Nucleus accumbens (tissue), 56 donors: ENCODE measurements at places on chromosomes 4 and X.

DNA sequence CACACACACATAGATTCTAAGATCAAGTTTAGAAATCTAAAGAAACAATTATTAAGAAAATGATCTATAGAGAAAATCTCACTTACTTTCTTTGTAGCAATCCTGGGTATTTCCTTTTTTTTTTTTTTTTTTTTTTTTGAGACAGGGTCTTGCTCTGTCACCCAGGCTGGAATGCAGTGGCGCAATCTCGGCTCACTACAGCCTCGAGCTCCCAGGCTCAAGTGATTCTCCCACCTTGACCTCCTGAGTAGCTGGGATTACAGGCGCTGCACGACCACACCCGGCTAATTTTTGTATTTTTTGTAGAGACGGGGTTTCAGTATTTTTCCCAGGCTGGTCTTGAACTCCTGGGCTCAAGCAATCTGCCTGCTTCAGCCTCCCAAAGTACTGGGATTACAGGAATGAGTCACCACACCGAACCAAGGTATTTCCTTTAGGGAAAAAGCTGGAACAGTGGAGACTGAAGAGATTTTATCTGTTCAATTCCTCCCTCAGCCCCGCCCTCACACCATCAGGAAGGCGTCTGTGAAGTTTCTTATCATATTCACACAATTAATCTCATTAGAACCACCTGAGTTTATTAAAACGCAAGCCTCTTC is at the start of gene TRIML2:
Gene TRIML2 (minus strand): TSS at position 447 of the 599 bp plus-strand sequence. CDS start 4,235 bp downstream, outside the sequence.
- DNase-seq = no peak

- no peak for DNase-seq
These were observed 7.4 kb downstream of the SUPT20HL2 start for GRCh38 chrX:24306440-24306839.

GRCh38 chr4:52617336-52618020 is 41.6 kb downstream of the USP46 start:
- no peak for DNase-seq

- DNase-seq = no peak
These were observed 64.0 kb downstream of the COX18 start for GRCh38 chr4:73005514-73005913.

DNA sequence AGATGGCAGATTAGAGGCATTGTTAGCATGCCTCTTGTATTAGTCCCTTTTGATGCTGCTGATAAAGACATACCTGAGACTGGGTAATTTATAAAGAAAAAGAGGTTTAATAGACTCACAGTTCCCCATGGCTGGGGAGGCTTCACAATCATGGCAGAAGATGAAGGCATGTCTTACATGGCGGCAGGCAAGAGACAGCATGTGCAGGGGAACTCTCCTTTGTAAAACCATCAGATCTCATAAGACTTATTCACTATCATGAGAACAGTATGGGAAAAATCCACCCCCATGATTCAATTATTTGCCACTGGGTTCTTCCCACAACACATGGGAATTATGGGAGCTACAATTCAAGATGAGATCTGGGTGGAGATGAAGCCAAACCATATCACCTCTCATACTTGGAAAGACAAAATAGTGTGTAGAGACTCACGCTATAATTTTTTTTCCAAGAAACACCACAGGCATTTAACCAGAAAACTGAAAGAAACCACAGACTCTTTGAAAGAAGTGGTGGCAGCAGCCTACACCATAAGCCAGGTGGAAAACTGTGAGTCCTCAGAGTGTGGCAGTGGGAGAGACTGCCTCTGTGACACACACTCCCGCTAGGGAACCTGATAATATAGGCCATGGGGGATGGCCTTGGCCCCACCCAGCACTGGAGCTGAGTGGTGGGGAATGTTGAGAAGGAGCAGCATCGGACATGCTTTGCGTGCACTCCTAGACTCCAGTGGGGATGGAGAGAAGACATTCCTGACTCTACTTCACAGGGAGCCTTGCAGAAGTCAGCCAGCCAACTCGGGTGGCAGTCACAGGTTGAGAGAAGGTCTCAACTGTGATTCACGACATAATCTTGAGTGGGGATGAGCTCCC is 51.5 kb downstream of the SLC2A9 start:
- no peak for DNase-seq

DNA sequence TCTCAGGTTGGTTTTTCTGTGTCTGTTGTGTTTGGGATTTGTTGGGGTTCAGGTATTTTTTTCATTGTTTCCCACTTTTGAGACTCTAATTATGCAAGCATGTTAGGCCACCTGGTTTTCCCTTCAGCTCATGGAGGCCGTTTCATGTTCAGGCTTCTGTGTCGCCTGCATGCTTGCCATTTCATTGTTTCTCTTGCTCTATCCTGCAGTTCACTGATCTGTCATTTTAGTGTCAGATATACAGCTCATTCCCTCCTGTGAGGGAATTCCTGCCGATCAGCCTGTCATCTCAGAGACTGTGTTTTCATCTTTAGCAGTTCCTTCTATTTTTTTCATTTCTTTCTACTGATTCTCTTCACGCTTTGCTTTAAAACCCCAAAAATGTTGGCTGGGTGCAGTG is 49.4 kb upstream of the HGFAC start:
- DNase-seq = no peak

DNA sequence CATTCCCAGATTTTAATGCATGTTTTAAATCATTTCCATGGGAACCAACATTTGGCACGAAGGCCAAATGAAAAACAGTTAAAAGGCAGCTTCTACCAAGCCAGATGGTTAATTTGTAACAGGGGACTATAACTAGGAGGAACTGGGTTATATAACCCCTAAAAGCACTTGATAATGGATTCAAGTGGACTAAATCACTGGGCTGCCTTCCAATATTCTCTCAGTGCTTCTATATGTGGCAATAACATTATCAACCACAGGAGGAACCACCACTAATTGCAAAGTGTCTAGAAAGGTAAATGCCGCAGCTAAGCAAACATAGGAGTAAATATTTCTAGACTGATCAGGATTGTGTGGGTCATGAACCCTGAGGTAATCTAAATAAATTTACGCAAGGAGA is 391.5 kb downstream of the UBE2NL start:
- DNase-seq = no peak

DNA sequence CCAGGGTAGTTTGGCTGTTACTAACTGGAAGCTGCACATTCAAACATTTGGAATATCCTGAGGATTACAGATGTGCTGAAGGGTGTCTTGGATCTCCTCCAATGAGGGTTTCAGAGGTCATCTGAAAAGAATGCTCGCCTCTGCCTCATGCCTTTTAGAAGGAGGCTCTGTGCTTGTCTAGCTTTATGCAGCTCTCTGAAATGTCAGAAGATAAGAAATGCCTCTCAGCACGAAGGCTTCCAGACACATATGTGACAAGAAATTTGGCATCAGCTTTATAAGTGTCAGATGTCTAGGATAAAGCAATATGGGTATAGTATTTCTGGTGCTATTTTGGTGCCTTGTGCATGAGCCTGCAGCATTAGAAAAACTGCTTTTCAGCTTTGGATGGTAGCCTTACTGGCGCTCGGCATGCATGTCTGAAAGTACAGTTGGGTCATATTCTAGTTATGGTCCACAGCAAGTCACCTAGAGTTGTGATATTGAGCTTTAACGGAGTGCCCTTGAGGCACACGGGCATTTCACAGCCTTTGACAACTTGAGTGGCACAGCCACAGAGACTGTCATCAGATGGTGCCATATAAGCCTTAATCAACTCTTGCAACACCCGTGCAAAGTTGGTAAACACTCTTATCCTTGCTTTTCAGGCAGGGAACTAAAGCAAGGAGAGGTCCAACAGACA is 70.8 kb upstream of the PGRMC2 start:
- no peak for DNase-seq

DNA sequence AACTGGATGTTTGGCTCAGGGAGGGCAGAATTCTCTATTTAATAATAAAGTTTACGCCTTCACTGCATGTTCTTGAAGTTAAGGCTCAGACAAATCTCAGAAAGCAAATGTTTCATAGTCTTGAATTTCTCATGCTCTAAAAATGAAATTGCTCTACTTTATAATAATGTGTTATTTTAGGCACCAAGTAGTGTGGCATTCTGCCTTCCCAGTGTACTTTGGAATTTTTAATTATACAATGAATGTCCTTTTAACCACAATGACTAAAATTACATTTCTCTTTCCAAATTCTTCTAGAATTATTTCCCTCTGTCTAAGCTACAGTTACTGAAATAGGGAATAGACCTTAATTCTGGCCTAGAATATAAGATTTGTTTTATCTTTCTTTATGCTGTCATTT is 97.9 kb upstream of the PDE5A start:
- DNase-seq = no peak
